ENCODE measurements at places on chromosomes 12 and 14.
A peak's percentile ranks its signal among the peaks of the same experiment; 100 is the strongest.

- no peak for DNase-seq
Measured at GRCh38 chr12:58420503-58420902, 479.1 kb downstream of the ATP23 start.

GRCh38 chr14:55339770-55340169 lies 68.5 kb downstream of the FBXO34 start:
- no peak for DNase-seq

DNA sequence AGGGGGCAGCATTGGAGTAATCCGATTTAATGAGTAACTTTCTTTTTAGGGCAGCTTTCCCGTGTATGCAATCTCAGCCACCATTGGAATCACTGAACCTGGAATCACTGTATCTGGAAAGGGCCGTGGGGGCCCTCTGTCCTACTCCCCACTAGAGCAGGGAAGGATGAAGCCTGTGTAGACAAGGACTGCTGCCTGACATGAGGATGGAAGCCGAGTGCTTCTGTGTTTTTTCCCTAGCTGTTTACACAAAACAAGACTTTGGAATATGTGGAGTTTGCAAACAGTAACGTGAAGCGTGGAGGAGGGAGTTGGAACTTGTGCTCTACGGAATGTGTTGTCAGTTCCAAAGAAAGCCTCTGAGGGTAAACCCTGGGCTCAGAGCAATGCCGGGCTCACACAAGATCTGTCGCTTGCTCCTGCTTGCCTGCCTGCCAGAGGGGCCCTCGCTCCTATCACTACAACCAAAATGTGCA lies 32.4 kb upstream of the HDAC7 start:
- no peak for DNase-seq

DNA sequence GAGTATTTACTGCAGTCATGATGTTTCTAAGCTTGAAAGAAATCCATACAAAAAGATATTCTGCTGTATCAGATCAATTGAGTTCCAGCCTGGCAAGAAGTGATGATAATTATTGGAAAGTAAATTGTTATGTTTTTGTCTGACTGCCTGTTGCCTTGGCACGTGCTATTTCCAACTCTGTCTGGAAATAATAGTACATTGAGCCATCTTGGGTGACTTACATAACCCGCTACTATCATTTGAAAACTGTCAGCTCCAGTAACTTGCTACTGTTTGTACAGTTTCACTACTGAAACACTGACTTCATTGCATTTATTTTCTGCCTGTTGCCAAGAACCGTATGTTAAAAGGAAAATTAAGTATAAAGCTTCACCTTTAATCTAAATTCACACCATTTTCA lies 318.6 kb downstream of the ITPR2 start:
- DNase-seq: no peak

- DNase-seq: no peak
Measured at GRCh38 chr14:33802737-33803136, 148.1 kb downstream of the EGLN3 start.

DNA sequence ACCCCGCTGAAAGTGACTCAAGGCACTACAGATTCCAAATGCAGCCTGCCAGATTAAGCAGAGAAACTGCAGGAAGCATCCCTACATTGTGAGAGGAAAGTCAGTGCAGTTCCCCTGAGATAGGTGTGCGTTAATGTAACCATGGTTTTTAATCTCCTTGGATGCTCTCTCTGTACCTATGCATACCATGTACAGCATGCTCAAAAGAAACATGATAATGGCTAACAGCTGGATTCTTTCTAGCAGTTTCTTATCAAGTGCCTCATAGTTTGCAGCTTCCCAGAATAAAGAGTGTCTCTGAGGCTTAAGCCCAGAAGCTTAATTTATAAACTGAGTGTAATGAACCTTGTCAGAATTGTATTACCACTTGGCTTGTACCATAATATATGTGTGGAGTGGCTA lies 17.1 kb upstream of the MDM1 start:
- peak; percentile 23 for DNase-seq

- DNase-seq: no peak
Measured at GRCh38 chr14:39469094-39469710, 37.0 kb upstream of the FBXO33 start.

- peak; percentile 10 for DNase-seq
Measured at GRCh38 chr14:75711105-75711795, 50.2 kb downstream of the TTLL5 start.

- DNase-seq: peak; percentile 39
Measured at GRCh38 chr12:132623072-132623869, 4.7 kb downstream of the P2RX2 start.

DNA sequence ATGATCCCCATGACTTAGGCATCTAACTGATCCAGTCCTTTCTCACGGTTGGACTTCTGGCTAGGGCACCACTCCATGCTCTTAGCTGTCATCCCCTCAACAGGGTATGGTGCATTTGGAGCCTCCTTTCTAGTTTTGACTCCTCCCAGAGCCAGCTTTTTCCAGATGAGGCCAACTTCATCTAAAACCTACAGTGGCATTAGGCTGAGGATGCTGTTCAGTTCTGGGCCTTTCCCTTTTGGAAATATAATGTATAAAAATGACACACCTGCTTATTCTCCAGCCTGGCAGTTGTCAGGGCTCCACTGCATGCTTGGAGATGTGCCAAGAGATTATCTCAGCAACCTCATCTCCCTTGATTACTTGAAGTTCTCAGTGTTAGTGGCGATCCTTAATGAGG lies 239.7 kb downstream of the EMP1 start:
- no peak for DNase-seq

DNA sequence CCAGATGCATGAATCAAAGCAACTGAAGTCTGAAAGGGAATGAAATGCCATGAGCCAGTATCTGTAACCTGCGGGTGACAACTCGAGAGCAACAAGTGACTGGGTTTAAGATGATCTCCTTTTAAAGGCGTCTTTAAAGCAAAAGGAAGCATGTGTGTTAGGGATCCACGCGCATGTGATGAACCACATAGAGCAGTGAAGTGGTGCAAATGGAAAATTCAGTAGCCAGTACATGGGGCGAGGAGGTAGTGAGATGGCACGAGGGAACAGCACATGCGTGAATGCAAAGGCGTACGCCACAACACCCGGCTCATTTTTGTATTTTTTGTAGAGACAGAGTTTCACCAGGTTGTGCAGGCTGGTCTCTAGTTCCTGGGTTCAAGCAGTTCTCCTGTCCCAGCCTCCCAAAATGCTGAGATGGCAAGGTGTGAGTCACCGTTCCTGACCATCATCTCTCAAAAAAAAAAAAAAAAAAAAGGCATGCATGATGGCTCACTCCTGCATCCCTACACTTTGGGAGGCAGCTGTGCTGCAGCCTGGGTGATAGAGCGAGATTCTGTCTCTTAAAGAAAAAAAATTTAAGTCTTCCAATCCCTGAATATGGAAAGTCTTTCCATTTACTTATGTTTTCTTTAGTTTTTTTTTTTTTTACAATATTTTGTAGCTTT lies 24.6 kb upstream of the BCL7A start:
- DNase-seq: no peak

GRCh38 chr14:37081218-37081617 lies 91.2 kb downstream of the SLC25A21 start:
- DNase-seq: no peak

DNA sequence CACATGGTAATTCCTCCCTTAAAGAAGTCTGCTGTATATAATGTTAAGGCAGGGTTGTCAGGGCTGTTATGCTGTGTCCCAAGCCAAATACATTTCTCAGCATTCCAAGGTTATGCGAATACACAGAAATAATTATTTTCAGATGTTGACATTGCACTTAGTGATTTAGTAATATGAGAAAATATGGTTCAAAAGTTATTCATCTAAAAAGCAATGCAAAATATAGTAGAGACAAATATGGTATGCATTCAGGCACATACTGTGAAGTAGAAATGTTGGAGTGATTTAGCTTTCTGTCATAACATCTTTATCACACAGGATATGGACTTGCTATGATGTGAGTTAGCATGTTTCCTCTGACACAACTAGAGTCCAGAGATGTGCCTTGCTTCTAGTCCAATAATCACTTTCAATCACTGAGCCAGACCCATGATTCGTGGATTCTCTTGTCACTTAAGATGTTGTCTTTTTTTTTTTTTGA lies 70.0 kb downstream of the PDE3A start:
- no peak for DNase-seq

DNA sequence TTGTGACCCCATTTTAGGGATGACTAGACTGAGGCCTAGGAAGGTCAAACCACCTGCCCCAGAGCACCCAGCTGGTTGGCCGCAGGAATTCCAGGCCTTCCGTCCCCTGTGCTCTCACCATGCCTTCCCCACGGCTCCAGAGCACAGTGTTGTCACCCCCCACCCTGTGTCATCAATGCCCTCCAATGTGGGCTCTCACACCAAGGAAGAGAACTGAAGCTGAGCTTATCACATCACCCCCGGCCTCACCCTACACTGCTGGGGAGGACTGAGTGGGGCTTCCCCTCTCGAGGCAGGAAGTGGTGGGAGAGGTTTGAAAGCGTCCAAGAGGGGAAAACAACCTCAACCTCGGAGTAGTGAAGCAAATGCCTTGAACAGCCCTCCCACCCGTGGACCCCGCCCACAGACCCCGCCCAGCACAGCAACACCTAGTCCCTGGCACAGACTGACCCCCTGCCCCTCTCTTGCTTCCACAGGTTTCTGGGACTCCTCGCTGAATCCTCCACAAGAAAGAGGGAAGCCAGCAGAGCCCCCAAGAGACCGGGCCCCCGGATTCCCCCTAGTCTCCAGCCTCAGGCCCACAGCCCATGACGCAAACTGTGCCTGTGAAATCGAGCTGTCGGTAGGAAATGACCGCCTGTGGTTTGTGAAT lies 97.2 kb downstream of the LGMN start:
- DNase-seq: no peak

- DNase-seq: no peak
Measured at GRCh38 chr12:92905811-92906554, 23.1 kb downstream of the EEA1 start.

- no peak for DNase-seq
Measured at GRCh38 chr12:46219877-46220655, 48.8 kb downstream of the SLC38A1 start.

GRCh38 chr14:88599326-88599725 lies 36.5 kb downstream of the ZC3H14 start:
- no peak for DNase-seq

DNA sequence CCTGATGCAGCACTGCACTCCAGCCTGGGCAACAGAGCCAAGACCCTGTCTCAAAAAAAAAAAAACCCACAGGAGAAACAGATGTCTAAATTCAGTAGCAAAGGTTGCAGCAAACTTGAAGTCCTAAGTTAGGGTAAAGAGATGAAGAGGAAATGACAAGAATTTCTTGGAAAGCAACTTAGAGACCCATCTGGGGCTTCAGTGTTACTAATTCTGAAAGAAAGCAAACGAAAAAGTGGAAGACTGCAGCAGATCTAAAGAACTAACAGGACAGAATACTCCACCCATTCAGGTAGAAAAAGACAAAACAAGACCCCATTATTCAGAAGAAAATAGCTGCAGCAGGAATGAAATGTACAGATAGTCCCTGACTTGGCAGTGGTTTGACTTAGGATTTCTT lies 31.9 kb downstream of the RESF1 start:
- DNase-seq: no peak

DNA sequence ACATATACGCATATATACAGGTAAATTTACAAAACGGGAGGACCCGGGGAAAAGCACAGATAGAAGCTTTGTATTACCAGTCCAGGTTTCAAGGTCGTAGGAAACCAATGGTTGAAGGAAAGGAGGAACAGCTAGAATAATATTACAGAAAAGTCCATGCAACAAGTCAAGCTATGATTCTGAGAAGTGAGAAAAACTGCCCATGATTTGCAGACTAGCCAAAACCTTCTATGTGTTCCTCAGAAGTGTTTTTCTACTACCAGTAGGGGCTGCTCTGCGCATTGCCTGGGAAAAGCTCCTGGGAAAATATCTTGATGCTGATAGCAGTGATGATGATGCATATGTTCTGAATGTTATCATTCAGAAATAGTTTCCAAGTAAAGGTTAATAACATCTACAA lies 2.2 kb downstream of the PDZRN4 start:
- DNase-seq: peak; percentile 41

DNA sequence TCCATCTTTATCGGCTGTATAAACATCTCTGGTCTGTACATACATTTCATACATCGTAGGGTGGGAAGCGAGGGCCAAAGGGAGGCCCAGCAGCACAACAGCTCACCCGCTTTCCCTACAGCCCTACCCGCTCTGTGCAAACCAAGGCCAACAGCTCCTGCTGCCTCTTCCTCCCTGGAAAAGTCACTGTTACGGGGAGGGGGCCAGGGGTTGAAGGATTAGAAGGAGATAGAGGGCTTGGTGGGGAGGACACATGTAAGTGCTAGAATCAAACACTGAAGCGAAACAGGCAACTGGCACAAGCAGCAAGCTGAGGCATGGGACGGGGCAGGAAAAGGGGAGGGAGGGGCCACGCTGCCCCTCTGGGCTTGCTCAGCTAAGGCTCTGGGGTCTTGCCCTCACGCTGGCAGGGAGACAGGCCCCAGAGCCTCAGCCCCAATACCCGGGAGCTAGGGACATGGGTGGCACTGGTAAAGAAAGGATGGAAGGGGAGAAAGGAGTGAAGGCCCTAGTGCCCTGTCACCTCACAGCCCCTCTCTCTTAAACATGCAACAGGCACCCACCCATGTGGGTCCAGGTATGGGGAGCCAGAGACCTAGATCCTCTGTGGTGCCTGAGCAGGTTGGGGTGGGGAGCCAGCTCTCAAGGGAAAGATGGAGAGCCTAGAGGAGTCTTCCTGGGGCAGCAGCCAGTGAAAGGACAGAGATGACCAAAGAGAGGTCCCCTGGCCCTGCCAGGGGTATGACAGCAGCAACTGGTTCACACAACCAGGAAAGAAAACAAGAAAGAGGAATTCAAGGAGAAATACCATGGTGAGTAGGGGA lies 14.4 kb downstream of the SPRYD3 start:
- no peak for DNase-seq

DNA sequence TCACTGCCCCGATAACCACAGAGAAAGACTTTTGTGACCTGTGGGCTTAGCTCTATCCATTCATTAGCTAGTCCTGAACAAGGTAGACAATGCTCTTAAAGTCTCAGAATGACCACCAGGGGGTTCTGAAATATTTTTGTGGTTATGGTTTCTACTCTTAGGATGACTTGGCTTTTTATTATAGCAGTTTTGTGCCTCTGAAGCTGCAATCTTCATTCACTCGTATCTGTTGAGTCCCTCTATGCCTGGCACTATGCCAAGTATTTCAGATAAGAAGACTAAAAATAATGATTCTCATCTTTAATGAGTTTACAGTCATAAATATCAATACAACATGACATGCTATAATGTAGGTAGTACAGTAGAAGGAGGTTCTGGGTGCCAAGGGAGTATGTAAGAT lies 130.8 kb upstream of the TRHDE start:
- DNase-seq: no peak

DNA sequence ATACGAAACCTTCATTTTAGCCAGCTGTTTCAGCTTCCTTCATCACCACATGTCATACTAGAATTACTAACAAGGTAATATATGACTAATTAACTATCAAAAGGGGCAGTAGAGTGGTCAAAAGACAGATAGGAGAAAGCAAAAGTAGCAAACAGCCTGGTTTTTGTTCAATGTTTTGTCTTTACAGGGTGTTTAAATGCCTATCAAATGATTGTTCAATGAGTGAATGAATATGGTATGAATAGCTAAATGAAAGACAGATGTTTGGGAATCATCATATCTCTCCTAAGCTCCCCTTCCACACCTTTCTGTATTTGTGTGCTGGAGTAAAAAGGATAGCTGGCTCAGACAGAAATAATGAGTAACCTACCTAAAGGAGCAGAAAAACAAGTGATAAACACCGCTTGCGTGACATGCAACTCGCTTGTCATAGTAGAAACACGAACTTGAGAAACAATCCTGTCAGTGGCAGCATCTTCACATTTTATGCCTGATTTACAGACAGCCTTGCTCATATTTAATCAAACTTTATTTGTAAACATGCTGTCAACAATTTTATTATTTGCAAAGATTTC lies 34.2 kb downstream of the ABCC9 start:
- no peak for DNase-seq

All from retina (tissue), 1 donor.